ENCODE measurements at places on chromosomes 12 and 14.

- no peak for DNase-seq
Measured at GRCh38 chr14:59018460-59018859, 170.0 kb upstream of the DAAM1 start.

GRCh38 chr14:72026536-72026935 is 94.3 kb downstream of the RGS6 start:
- DNase-seq, result no peak

GRCh38 chr12:76402259-76402658 is 54.0 kb upstream of the BBS10 start:
- no peak for DNase-seq

DNA sequence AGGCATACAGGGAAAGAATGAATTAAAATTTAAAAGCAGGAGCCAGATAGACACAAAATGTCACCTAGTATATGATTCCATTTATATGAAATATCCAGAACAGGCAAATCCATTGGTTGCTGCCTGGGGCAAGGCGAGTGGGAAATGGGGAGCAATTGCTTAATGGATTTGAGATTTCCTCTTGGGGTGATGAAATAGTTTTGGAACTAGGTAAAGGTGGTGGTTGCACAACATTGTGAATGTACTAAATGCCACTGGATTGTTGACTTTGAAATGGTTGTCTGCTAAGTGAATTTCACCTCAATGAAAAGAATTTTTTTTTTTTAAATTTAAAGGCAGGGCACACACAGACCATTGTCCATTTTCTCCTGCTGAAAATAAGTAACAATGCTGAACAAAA is 61.9 kb downstream of the ABCC9 start:
- no peak for DNase-seq

DNA sequence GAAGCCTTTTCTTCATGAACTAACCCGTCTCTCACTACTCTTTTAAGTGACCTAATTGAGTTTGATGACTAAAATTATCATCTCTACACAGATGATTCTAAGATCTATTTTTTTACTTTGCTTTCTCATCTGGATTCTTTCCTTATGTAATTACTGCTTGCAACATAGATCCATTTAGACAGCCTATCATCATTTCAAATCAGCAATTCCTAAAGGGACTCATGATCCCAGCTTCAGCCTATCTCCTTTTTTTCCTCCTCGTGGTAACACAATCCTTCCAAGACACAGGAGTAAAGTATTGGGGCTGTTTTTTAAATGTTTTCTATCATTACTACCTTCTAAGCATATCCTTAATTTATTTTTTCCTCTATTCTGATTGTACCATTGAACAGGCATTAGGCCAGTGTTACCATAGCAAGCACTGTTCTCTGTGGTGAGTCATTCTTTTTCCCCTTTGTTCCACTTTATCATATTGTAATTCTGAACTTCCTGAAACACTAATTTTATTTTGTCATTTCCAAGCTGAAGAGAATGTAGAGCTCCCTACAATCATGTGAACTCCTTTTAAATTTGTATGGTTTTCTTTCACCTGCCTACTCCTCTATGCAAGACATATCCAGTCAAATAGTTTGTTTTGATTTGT is 190.4 kb upstream of the FAR2 start:
- DNase-seq, result no peak

DNA sequence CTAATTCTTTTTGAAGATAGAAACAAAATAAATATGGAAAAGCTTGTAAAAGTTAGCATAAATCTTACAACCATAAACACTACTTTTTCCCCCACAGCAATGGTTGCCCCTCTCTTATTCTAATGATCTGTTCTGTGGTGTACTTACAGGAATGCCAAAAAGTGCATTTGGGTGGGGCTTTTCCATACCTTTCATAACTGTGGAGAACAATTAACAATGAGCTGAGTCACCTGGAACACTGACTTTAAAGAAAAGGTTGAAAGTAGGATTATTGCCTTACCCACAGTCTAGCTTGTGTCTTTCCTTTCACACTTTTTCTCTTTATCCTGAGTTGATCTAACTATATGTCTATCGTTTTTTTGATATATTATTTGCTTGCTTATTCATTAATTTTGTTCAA is 86.9 kb downstream of the TPH2 start:
- no peak for DNase-seq

GRCh38 chr12:2415568-2415944 is 362.8 kb downstream of the CACNA1C start:
- no peak for DNase-seq

- no peak for DNase-seq
Measured at GRCh38 chr14:72084935-72085334, 152.7 kb downstream of the RGS6 start.

GRCh38 chr12:93022603-93023340 is 93.7 kb upstream of the EEA1 start:
- no peak for DNase-seq

GRCh38 chr14:20746566-20746965 is 879 bp downstream of the EDDM3A start:
- no peak for DNase-seq

DNA sequence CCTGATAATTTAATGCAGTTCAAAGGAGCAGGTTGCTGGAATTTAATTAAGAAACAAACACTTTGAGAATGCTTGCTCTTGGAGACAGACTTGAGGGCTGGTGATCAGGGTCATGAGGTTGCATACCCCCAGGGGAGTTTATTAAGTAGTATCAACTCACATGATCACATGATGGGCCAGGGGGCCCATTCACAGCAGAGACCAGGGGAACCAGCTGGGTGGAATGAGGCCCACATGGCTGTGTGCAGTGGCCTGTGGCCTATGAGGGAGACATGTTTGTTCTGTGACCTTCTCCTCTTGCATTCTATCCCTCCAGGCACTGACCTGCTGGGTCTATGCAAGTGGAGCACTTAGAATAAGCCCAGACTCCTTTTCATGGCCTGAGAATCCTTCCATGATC is 266.6 kb upstream of the PWP1 start:
- no peak for DNase-seq

GRCh38 chr14:71062581-71063303 is 155.5 kb downstream of the PCNX1 start:
- DNase-seq, result no peak

- no peak for DNase-seq
Measured at GRCh38 chr12:49885118-49885517, 18.6 kb downstream of the FAIM2 start.
